ENCODE measurements at places on chromosomes 6 and 20.

GRCh38 chr6:108464418-108465097, 96.2 kb upstream of the FOXO3 start:
- no peak for DNase-seq

GRCh38 chr6:102438171-102438570, 1044.7 kb downstream of the GRIK2 start:
- DNase-seq, result no peak

GRCh38 chr20:5181492-5181891, 54.7 kb downstream of the CDS2 start:
- no peak for DNase-seq

DNA sequence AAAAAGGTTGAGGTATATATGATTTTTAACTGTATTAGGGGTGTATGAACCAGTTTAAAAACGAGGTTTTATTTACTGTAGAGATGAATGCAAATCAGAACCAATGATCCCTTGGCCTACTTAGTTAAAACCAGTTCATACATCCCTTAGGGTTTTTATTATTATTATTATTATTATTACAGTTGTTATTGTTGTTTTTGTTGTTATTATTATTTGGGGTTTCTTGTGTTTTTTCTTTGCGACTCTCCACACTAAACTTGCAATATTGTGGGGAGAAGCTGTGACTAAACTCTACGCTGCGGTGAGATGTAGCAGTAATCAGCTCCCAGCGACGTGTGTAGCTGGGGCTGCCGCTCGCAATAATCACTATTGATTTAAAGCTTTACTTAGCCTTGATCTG, 62.2 kb downstream of the SSR1 start:
- no peak for DNase-seq

- no peak for DNase-seq
Measured at GRCh38 chr6:136036601-136037000, 185.1 kb downstream of the PDE7B start.

DNA sequence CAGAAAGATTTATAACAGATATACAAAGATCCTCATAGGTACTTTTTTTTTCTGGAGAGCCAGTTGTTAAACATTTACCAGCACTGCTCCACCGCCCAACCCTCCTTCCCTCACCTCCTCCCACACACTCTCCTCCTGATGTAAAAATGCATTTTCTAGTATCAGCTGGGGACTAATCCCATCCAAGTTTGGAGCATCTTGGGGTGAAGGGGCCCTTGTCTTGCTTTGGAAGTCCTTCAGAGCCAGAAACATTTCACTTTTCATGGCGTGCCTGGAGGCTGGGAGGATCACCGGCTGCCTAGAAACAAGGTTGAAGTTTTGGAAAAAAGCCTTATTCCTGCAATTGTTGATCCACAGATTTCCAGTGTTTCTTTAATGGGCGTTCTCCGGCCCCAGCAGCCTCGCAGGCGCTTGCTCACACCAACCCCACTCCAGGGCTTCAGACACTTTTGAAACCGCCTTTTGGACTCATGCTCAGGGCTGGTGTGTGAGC, 165.1 kb upstream of the AFDN start:
- no peak for DNase-seq

DNA sequence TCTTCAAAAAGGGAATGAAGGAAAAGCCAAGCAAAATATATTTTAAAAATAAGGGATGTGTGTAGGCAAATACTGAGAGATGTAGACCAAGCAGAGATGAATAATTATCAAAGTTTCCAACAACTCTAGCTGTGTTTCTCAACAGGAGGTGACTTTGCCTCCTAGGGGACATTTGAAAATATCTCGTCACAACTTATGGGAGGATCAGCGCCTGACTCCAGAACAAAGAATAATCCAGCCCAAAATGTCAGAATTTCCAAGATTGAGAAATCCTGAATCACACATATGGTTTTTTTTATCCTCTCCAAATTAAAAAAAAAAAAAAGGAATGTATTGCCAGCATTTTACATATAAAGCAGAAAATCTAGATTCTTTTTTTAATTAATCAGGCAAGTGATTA, 241.2 kb upstream of the ZFP64 start:
- DNase-seq, result no peak

Data from effector memory CD4-positive, alpha-beta T cell (primary cell).